T1000 (cell line): ENCODE measurements at places on chromosomes 3 and 15.

GRCh38 chr15:65209701-65210643 is 1.3 kb downstream of the CILP start:
- DNase-seq = no peak

DNA sequence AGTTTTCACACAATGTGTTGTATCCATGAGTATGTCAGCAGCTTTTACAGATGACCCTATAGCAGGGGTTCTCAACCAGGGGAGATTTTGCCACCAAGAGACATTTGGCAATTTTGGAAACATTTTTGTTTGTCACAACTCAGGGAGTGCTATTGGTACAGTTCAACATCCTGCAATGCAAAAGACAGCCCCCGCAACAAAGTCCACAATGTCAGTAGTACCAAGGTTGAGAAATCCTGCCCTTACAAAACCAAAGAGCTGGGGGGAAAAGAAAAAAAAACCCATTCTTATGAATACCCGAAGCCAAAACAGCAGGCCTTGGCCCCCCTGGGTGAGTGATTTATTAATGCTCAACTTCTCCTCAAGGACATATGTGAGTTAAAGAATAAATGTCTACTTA is 99.1 kb downstream of the LARS2 start:
- no peak for DNase-seq

- no peak for DNase-seq
Observed at GRCh38 chr3:11238880-11239279, 33.3 kb upstream of the ATG7 start.

DNA sequence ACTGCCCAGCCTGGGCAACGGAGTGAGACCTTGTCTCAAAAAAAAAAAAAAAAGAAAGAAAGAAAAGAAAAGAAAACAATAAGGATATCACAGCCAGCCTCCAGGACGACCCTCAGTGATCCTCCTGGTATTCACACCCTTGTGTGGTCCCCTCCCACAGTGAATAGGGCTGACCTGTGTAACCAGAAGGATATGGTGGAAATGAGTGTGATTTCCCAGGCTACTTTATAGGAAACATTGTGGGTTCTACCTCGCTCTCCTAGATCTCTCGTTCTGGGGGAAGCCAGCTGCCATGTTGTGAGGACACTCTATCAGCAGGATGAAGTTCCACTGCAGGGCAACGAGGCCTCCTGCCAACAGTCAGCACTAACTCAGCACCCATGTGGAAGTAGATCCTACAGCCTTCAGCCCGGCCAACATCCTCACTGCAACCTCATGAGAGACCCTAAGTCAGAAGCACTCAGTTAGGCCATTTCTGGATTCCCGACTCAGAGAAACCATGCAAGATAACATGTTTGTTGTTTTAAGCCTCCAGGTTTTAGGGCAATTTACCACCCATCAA is 11.1 kb downstream of the RFTN1 start:
- DNase-seq = no peak

- no peak for DNase-seq
Observed at GRCh38 chr3:39750712-39751111, 58.7 kb upstream of the MYRIP start.

DNA sequence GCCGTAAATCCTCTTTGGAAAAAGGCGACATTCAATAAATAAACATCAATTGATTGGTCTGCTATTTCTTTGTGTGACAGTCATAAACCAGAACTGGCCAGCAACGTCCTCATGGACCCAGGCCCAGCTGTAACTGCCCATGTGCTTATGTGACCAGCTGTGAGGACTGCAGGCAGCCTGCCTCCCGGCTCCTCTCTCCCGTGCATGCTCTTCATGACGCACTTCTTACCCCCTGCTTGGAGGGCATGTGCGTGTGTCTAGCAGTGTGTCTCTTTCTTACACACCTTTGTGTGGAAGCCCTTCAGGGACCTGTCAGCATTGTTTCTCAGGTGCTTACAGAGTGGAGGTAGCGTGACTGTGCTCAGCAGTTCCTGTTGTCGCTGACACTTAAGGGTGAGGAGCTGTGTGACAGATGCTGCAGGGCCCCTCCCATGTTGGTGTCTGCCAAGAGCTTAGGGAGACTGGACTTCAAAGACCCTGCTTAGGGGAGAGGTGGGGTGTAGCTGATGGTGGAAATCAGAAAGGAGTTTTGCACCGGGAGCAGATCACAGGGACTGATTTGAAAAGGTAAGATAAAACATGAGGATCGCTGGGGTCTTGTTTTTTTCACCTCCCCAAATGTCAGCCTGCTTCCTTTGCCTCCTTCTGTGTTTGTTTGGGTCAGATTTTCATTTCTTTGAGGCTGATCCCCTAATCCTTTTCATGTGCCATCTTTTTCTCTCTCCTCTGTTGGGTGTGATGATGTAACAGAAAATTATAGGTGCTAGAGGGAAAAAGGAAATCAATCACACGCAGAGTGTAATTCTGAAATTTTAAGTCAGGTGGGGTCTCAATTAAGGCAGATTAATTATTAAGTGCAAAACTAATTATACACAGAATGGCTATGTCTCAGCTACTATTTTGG is 2.1 kb downstream of the PODXL2 start:
- no peak for DNase-seq

- DNase-seq = no peak
Observed at GRCh38 chr15:79089331-79089889, 1.2 kb downstream of the RASGRF1 start.

DNA sequence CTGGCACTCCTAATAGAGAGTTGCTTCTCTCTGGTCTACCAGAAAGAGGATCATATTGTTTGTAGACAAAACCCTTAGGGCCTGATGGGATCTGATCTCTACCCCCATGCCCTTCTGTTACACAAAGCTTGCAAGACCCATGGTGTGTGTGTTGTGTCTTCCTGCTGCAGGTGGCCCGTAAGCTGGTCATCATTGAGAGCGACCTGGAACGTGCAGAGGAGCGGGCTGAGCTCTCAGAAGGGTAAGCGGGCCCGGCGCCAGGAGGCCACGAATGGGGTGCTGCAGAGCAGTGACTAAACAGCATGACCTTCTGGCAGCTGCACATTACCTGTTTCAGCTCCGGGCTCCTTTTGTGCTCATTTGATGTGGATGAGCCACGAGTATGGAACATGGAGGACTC is 18.2 kb downstream of the TPM1 start:
- DNase-seq = no peak

- no peak for DNase-seq
Observed at GRCh38 chr3:39052583-39052982, 767 bp downstream of the WDR48 start.

DNA sequence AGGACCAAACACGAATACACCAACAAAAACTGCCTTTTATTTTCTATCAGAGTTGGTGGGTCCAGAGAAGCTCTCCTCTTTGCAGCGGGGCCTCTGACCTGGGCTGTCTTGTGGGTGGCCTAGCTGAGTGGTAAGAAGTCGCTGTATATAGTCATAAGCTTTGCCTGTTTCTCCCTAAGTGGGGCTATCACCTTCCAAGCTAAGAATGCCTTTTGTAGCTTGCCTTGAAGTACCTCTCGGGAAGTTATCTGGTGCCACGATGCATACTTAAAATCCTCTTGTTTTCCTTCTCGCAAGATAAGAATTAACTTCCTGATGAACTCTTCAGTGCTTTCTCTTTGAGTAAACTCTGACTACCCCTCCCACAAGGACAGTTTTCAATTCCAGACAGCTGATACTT is 178.8 kb downstream of the SYNPR start:
- no peak for DNase-seq

DNA sequence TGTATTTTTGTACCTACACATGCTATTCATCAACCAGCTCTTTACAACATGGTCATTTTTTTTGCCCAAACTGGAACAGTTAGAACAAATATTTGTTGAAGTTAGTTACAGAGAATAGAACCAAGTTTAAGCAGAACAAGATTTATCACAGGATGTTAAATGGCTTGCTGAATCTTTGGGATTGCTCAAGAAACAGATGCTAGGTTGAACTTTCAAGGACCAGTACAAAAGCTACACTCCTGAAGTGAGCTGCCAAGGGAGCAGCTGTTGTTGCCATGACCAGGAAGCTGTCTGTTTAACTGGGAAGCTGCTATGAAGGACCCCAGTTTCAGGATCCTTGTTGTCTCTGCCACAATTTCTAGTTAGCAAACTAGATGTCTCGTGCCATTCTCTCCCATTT is 53.7 kb downstream of the ZIC1 start:
- no peak for DNase-seq

DNA sequence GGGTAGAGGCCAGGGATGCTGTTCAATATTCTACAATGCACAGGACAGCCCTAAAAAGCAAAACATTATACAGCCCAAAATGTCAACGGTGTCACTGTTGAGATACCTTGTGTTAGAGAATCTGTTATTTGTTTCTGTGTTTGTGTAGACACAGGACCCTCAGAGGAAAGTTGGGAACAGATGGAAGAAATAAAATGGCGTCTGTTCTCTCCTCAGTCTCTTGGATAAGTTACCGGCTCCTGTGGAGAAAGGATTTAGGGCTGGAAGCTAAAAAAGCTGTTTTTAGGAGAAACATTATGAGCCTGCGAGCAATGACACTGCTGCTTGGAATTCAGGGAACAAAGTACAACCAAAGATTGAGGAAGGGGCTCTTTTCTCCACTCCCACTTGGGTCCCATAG is 688.6 kb upstream of the ZNF385D start:
- no peak for DNase-seq
